NCI-H2081 (cell line): ENCODE measurements at places on chromosomes 1 and 21.
A peak's percentile ranks its signal among the peaks of the same experiment; 100 is the strongest.

DNA sequence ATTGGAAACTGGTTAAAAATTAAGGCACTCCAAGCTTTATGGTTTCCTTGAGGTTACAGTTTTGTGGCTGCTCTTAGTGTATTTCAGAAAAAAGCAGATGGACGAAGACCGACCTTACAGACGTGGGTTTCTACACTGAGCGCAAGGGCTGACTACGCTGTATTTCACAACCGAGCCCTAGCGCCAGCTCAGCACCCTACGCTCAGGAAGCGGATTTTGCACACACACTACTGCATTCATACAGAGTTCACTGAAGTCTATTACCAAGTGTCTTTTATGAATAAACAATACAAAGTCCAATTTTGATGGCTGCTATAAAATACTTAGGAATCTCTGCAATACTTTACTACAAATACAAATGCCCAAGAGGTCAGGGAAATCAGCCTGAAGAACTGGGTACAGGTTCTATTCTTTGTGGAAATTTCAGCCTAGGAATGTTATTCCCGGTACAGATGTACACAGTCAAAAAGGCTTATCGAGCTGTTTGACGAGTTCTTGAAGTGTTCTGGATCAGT, 23.8 kb downstream of the PTTG1IP start:
- no peak for DNase-seq

DNA sequence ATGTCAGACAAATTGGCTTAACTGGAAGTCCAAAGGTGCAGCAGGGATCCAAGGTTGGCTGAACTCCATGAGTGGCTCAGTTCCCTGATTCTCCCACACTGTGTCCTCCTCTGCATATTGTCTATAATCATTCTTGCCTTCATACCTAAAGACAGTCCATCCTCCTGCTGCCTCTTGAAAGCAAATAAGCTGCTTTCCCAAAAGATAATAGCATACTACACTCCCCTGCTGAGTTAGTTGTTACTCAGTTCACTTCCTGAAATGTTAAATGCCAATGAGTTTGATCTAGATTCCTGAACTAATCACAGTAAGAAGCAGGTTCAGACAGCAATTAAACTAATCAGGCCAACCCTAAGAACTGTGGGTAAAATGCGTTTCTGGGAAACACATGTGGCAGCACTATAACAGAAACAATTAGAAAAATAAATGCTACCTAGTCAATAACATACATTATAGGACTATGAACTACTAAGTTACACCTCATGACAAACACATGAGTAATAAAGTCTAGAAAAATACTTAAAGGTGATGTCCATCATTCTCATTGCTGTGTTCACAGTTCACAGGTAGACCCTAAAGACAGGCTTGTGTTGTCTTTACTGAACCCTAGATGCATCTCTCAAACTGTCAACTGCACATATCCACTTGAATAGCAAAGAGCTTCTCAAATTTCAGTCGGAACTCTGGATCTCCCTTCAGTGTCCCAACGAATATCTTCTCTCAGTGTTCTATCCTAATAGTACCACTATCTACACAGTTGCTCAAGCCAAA, 50.8 kb upstream of the BOLA1 start:
- no peak for DNase-seq

GRCh38 chr21:39103689-39104088, 79.6 kb downstream of the PSMG1 start:
- DNase-seq: no peak

DNA sequence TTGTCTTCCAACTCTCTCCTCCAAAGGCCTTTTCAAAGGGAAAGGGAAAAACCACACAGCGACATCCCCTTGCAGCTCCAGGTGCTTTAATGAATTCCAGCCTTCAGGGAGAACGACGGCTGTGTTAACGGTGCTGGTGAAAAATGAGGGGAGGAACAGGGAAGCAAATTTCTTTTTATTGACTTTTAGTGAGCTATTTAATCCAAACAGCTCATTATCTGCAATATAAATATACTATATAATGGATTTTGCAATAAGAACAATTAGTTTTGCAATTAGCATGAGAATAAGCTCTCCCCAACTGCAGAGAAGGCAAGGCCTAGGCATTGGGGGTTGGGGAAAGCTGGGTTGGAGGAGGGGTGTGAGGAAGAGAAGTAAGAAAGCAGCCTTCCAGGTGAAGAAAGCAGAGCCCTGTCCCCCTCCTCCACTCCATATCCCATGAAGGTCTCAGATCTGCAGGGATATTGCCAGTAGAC, 159.0 kb upstream of the ZC3H12A start:
- peak; percentile 78 for DNase-seq

DNA sequence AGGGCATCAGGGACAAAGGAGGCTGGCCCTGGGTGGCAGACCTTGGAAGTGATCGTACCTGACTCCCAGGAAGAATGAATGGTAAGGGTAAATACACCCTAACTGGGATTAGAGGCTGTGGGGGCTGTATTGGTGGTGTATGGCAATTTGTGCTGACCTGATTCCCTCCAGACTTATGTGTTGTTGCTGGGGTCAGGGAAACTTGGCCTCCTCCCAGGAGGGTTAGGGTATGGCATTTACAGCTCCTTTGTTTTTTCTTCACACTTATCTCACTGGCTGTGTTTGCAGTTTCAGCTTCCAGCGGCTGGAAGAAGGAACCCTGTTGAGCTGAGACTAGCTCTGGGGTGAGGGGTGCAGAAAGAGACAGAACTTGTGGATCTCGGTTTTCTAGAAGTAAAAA, 8.2 kb downstream of the VANGL1 start:
- DNase-seq: no peak

- no peak for DNase-seq
Observed at GRCh38 chr1:109499661-109500536, 6.0 kb downstream of the CYB561D1 start.

DNA sequence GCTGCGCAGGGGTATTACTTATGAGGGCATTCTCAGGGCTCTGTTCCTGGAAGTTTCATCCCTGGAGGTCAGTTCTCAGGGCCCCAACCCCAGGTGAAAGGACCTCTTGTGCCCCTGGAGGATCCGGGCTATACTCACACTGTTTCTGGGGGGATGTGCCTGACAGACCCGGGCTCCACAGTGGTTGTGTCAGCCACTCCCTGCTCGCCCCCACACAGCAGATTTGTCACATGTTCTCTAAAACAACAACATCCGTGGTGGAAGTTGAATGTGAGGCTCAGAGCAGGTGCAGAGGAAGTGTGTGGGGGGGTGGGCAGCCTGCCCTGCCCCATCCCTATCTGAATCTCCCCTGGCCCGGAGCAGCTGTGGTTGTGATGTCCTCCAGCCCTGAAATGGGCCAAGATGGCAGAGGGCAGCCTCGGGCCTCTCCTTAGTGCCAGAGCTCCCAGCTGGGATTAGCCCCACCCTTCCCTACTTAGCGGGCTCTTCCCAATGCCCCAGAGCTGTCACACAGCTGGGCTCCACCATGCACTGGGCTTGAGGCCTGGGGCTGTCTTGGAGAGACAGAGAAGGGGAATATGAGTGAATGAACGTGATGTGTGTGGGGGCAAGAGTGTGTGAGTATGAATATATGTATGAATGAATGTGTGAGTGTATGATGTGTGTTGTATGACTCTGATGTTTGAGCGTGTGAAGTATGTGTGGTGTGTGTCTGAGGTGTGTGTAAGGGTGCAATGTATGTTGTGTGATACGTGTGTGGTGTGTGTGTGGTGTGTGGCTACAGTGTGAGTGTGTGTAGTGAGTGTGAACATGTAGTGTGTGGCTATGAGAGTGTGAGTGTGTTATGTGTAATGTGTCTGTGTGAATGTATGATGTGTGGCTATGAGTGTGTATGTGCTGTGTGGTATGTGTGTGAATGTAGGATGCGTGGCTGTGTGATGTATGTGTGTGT, 1.5 kb upstream of the FCMR start:
- no peak for DNase-seq

DNA sequence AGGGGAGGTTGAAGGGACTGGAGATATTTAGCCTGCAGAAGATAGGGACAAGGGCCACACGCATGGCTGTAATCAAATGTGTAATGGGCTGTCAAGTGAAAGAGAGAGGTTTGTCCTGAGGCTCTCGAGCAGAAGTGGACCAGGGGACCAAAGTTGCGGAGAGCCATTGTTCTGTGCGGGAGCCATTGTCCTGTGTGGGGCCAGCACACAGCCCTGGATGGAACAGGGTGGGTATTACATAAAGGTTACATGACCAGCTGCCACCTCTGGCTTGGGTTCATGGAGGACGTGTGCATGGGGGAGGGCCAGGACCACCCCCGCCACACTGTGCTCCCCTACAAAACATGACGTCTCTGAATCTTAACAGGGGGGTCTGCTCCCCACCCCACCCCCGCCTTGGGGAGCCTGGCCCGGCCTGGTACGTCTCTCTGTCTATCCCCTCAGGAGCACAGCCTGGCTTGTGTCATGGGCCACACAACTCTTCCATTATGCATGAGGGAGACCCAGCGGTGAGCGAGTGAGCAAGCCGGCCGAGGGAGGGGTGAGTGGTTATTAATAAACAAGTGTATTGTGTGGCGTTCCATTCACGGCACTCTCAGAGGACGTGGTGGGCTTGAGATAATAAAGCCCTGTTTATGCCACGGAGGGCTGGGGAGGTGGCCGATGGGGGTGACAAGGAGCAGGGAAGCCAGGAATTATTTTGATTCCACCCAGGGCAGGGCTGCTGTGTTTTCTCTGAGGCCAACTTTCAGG, at the start of gene NFASC:
Gene NFASC (plus strand): TSS at position 703 of the 753 bp plus-strand sequence. CDS start 73,454 bp downstream, outside the sequence.
- no peak for DNase-seq

GRCh38 chr1:44609412-44609767, 64.9 kb downstream of the TMEM53 start:
- peak; percentile 61 for DNase-seq

GRCh38 chr1:80933346-80933745, 867.4 kb upstream of the ADGRL2 start:
- peak; percentile 28 for DNase-seq

DNA sequence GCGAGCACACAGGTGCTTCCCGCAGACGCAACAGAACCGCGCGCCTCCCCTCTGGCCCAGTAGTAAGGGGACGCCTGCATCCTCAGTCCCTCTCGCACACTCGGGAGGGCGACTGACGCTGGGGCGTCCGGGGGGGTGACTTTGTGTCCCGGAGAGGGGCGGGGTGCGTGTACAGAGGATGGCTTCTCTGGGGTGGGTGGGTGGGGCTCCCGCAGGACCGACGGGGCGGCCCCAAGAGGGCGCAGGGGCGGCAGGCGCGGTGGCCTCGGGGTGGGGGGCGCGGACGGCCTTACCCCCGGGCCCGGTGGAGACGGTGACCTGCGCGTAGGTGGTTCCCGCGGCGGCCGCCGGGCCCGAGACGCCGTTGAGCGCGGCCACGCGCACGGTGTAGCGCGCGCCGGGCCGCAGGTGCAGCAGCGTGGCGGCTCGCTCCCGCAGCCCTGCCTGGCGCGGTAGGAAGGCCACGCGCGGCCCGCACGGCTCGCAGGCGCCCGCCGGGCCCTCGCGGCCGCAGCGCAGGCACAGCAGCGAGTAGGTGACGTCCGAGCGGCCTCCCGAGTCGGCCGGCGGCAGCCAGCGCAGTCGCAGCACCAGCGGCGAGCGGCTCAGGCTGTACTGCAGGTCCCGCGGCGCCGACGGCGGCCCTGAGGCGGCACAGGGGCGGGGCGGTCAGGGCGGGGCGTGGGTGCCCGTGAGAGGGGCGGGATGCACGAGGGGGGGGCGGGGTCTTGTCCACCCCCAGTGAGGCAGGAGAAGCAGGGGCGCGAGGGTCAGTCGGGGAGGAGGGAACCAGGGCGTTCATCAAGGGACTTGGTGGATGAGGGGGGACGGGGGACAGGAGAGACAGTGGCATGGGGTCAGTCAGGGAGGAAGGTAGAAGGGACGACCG, 12.1 kb downstream of the EPHA10 start:
- peak; percentile 58 for DNase-seq

GRCh38 chr1:66353257-66353656, 180.7 kb upstream of the SGIP1 start:
- DNase-seq: no peak

- DNase-seq: no peak
Observed at GRCh38 chr1:55164906-55165305, 50.3 kb downstream of the USP24 start.

- DNase-seq: no peak
Observed at GRCh38 chr1:221098471-221099405, 219.5 kb downstream of the HLX start.

- DNase-seq: peak; percentile 6
Observed at GRCh38 chr1:160993544-160994193, 27.3 kb downstream of the F11R start.

GRCh38 chr1:78715181-78715661, 65.6 kb downstream of the IFI44 start:
- no peak for DNase-seq

- DNase-seq: no peak
Observed at GRCh38 chr1:208007938-208008342, 97.0 kb upstream of the CD34 start.

GRCh38 chr1:216518844-216519627, 95.8 kb upstream of the USH2A start:
- DNase-seq: no peak
